ENCODE measurements at places on chromosomes 2 and 18.

DNA sequence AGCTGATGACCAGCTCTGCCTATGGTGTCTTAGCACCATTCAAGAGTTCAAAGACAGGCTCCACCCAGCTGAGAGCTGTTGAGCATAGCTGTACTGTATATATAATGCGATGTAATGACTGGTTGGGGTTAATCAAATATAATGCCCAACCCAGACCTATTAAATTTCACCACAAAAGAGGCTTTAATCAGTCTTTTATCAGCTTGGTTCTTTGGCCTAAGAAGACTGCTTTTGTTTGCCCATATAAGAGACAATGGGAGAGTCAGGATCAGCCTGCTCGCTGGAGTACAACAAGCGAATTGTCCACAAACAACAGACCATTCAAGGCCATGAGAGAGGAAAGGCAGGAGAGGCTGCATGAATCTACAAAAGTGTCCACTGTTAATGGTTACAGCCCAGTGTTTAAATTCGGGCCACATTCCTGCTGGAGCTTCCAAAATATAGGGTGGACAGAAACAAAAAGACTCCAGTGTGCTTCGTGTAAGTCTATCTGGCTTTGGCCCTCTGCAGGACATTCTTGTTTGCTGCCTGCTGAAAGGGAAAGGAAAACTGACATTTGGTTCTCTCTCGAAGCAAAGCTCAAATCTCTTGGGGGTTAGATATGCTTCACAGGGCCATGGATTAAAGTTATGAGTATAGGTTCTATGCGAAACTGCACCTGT, 299.0 kb upstream of the FBXO11 start:
- DNase-seq = no peak

- no peak for DNase-seq
Measured at GRCh38 chr2:203396667-203397066, 68.5 kb downstream of the ABI2 start.

DNA sequence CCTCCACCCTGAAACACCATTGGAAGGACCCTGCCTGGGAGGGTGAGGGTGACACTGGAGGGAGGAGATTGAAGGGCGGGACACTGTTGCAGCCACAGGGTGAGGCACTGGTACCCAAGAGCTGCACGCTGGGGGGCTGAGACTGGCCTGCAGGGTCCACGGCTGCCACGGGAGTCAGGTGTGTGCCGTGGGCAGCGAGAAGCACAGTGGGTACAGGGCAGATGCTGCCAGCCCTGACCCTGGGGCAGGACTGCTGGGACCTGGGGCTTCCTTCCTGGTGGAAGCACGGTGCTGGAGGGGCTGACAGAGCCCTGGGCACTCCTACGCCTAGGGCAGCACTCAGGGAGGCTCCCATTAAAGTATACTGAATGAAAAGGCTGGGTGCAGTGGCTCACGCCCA, 16.6 kb downstream of the CYS1 start:
- DNase-seq = no peak

DNA sequence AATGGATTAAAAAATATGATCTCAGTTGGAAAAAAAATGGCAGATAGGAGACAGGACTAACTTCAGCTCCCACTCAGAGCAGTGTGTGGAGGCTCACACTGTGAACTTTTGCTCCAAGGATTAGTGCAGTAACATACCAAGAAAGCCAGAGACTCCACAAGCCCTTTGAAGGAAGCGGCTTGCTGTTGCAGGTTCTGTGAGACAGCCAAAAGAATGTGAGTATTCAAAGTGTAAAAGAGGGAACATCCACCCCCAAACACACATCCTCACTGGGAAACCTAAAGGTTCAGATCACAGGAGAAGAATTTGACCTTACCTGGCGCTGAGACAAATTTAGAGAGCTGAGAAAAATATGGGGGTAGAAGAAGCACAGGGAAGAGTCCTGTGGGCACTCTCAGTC, 77.5 kb downstream of the FAM171B start:
- DNase-seq = no peak

DNA sequence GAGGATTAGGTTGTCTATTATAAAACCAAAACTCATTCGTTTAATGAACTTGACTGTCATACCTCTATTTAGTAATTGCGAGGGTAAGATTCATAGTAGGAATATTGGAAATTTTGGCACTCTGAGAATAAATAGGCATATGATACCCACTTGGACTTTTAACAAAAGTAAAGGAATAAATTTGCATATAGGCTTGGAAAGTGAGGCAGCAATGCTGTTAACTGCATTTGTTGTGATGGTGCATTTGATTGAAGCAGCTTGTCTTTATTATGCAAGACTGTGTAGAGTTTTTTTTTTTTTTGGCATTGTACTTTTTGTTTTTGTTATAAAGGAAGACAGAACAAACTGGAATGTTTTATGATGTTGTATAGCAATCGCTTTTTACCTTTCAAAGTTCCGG, 18.9 kb downstream of the ITGB1BP1 start:
- no peak for DNase-seq

DNA sequence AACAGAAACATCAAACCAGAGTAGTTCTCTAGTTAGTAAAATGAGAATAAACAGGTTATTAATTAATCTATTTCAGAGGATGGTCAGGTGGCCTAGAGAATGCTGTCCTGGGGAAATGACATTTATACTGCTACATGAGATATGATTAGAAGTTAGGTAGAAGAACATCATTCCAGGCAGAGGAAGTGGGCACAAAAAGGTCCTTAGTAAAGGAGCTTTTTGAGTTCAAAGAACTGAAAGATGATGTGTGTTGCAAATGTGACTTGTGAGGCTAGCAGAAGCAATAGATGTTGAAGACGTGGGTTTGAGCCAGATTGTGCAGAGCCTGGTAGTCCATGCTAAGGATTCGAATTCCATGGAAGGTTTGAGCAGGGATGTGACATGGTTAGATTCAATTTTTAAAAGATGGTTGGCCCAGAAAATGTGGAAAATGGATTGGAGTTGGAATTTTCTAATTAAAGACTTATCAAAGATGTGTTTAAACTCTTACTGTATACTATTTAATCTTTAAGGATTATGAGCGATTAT, 34.2 kb downstream of the RAB10 start:
- no peak for DNase-seq

All from left cardiac atrium (tissue), 4 donors.